ENCODE measurements at places on chromosomes 3 and 15.

DNA sequence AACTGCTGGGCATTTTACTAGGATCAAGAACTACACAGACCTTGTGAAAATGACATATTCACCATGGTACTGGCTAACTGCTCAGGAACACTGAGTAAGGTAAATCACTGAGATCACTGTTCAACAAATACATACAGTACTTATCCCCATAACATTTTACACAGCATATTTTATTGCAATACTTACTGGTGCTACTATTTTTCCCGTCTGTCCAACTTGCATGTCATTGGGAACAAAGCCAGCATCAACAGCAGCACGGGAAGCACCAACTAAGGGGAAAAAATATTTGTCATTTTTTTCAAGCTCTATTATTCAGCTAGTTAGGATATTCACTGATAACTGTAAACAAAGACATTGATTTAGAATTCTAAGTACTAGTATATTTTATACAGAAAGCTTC is 37.0 kb downstream of the ETFA start:
- DNase-seq: no peak

DNA sequence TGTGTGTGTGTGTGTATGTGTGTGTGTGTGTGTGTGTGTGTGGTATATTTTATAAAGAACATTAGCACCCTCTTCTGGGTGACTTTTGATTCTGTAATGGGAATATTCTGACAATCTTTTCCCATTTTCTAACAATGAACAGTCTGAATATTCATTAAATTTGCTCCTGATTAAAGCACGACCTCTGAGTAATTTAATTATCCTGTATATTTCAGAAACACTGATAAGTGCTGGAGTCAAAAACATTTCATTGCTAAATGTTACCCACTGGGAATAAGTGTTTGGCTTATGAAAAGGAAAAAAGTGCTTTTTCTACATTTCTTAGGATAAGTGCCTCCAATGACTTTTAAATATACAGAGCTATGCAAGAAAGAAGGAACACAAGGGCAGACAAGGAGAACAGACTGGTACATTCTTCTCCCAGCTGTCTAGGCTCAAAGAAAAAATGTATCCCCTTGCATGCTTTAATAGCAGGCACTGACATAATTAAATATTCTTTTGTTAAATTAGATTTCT is 32.3 kb upstream of the SYNPR start:
- DNase-seq: no peak

- no peak for DNase-seq
Observed at GRCh38 chr15:67350042-67350441, 95.5 kb downstream of the IQCH start.

GRCh38 chr3:182349051-182349450 is 444.3 kb upstream of the ATP11B start:
- DNase-seq: no peak

DNA sequence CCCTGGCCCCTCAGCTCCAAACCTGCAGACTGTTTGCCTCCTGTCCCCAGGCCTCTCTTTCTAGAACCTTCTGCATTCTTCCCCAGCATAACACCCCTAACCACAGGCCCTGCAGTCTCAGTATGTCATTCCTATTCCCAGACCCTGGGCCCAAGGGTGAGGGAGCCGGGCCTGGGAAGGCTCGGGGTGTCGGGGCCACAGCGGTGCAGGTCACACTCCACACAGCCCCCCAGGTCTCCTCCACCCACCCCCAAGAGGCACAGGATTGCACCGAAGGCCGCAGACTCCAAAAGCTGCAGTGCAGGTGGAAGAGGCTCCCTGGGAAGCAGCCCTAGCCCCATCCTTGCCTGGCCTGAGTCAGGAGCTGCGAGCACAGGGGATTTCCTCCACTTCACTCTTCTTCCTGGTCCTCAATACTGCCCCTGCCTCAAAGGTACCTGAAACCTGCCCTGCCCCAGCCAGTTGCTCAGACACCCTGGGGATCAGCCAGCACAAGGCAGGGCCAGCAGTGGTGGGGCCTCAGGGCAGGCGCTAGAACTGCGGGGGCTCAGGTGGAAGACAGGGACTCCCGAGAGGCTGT is 31.1 kb downstream of the TNK2 start:
- no peak for DNase-seq

Data from stimulated activated CD4-positive, alpha-beta T cell treated with anti-CD3 and anti-CD28 coated beads, Interleukin-2, amount 100 ng/mL, for 4 hours (primary cell).